ENCODE measurements at places on chromosomes 7 and 10. TPM values are rescaled to one million over a fixed set of nuclear protein-coding genes. Genes with fewer than 3 reads are reported as not detected.

- DNase-seq, result no peak
Measured at GRCh38 chr10:71648933-71649320, 70.7 kb downstream of the C10orf105 start.

DNA sequence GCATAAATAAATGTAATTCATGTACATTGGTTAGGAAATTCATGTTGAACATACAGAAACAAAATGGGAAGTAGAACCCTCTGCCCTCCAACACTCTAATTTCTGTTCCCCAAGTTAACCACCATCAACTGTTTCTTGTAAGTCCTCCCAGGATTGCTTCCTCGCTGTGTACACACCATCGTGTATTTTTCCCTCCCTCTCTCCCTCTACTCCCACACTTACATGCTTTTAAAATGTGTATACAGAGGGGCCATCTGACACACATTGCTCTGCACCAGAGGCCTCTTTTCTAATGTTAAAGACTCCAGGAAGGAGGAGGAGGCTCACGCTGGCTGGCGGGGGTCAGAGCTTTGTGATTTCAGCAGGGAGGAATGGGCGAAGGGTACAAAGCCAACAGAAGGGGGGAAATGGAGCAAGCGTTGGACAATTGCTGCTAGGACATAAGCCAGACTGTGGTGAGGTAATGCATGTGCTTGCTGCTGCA is 1.9 kb upstream of the EPHA1 start:
- no peak for DNase-seq

GRCh38 chr10:127071126-127071525 is 125.3 kb downstream of the INSYN2A start:
- DNase-seq, result no peak

GRCh38 chr7:129950191-129950932 is 2.4 kb downstream of the UBE2H start:
- peak; percentile 38 for DNase-seq

- DNase-seq, result no peak
Measured at GRCh38 chr10:70879207-70879606, 9.2 kb downstream of the PCBD1 start.

- no peak for DNase-seq
Measured at GRCh38 chr7:101555269-101555920, 73.7 kb downstream of the MYL10 start.

DNA sequence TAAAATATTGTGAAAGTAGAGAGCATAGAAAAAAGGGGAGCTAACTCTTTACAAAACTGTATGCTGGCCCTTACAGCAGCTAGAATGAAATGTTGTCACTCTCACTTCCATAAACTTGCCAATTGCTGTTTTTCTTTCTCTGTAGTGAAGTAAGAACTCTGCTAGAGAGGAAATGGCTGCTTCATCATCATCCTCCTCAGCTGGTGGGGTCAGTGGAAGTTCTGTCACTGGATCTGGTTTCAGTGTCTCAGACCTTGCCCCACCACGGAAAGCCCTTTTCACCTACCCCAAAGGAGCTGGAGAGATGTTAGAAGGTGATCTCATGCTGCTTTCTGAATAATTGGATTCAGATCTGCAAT is 7.6 kb upstream of the ASCC1 start:
- peak; percentile 34 for DNase-seq

- DNase-seq, result no peak
Measured at GRCh38 chr7:26397796-26398426, 106.2 kb downstream of the SNX10 start.

- DNase-seq, result no peak
Measured at GRCh38 chr10:91294134-91294906, 73.9 kb downstream of the PCGF5 start.

DNA sequence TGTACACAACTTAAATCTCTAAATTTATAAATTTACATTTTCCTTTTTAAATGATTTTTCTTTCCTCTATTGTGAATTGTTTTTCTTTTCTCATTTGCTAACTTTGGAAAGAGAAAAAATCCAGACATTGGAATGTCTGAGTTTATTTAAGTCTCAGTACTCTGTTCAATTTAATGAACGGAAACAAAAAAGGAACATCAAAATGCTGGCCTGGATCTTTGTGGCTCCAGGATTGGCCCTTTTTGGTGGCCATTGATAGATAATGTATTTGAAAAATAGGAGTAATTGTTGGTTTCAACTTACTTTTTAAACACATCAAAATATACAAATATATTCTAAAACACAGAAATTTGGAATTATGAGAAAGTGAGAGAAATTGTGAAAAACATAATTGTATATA is 336.0 kb downstream of the SUGCT start:
- DNase-seq, result no peak

- no peak for DNase-seq
Measured at GRCh38 chr7:31253532-31253931, 87.0 kb downstream of the NEUROD6 start.

DNA sequence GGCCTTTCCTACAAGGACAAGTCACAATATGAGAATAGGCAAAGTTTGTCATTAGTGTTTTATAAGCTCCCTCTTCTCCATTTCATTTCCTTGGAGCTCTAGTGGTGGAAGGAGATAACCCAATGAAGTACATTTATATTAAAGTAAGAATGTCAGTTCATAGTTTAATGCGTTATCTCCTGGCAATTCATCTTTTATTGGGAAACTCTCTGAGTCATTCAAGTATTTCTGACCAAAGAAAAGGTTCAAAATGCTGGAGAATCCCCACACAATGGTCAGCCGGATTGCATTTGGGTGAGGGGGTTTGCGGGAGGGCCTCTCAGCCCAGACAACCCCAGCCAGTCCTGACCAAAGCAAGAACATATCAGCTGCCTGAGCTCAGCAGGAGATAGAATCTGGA is 321.5 kb upstream of the NRP1 start:
- no peak for DNase-seq

- DNase-seq, result no peak
Measured at GRCh38 chr10:58179238-58179637, 88.5 kb downstream of the IPMK start.

GRCh38 chr7:27133409-27134231 is 3.1 kb upstream of the HOXA4 start:
- DNase-seq, result no peak

- peak; percentile 77 for DNase-seq
Measured at GRCh38 chr10:30502266-30503060, 68.5 kb downstream of the MAP3K8 start.

DNA sequence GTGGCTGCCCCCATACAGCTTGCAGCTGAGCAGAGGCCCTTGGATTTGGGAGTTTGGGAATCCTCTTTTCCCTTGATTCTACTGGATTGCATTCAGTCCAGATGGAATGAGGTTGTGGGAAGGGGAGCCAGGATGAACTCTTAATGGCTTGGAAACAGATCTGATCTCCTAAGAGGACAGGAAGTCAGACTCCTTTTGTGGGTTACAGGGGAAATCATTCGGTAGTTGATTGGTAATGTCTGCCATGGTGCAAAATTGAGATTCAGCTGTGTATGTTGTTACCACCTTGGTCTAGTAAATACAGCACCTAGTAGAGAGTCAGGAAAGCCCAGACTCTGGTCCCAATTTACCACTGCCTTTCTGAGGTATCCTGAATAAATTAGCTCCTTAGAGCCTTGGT is 144.2 kb upstream of the TNRC18 start:
- DNase-seq, result no peak

- no peak for DNase-seq
Measured at GRCh38 chr7:87213252-87213651, 6.3 kb downstream of the TMEM243 start.

DNA sequence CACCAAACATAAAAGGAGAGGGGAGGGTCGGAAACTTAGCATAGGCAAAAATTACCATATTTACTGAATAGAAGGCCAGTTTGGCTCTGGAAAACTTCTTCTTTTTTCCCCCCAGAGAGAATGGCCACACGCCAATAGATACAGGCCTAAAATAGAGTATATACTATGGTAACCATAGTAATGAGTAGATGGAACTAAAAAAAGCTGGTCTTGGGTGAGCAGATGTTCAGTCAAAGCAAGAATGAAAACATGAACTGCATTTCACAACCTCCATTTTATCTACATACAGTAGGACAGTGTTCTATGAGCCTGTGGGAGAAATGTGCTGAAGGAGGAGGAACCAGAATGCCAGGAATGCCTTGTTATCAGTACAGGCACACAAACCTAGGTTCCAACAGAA is 141.7 kb upstream of the SEMA3A start:
- DNase-seq, result no peak

GRCh38 chr10:8114741-8115617 is 60.5 kb downstream of the GATA3 start:
- no peak for DNase-seq

DNA sequence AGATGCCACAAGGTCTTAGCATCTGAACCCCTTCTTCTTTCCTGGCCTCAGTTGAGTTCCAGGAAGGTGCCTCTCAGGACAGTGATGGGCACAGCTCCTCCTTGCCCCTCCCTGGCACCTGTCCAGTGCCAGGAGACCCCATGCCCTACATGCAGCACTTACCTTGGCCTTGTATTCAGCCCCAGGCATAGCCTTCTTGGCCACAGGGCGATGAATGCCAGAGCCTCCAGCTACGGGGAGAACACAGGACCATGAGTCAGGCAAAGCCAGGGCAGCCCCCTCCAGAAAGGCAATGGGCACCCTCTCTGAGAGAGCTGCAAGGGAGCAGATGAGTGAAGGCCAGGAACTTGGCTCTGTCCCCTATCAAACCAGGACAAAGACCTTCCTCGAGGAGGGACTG is 24.3 kb upstream of the FRAT2 start:
- peak; percentile 20 for DNase-seq

DNA sequence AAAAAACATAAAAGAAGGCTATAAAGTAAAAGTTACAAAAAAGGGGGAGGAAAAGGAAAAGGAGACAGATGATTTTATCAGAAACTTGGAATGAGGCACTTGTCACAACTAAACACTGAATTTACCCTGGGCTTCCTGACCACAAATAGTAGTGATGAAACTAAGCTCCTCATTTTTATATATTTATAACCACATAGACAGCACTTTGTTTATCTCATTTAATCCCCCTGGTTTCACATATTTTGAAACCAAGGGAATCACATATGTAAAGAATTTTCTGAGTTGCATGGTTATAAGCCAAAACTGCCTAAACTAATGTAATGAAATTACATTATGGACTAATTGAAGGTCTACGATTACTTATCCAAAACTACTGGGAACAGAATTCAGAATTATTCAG is 39.6 kb upstream of the MET start:
- no peak for DNase-seq

- no peak for DNase-seq
Measured at GRCh38 chr7:90165724-90166123, 11.5 kb downstream of the STEAP1 start.

- no peak for DNase-seq
Measured at GRCh38 chr10:103533827-103534226, 40.3 kb downstream of the NEURL1 start.

DNA sequence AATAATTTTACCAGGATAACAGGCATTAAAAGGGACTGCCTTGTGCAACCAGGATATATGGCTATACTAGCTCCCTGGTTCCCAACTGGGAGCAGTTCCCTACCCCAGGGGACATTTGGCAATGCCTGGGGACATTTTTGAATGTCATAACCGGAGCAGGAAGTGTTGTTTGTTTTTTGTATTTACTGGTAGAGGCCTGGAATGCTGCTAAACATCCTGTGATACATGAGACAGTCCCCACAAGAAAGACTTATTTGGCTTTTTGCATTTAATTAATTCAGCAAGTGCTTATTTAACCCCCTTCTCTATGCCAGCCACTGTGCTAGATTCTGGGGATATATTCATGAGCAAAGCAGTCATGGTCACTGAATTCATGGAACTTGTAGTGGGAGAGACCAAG is 181.2 kb downstream of the BBS9 start:
- no peak for DNase-seq

GRCh38 chr10:6401558-6402348 is 178.3 kb downstream of the PRKCQ start:
- DNase-seq, result peak; percentile 85

DNA sequence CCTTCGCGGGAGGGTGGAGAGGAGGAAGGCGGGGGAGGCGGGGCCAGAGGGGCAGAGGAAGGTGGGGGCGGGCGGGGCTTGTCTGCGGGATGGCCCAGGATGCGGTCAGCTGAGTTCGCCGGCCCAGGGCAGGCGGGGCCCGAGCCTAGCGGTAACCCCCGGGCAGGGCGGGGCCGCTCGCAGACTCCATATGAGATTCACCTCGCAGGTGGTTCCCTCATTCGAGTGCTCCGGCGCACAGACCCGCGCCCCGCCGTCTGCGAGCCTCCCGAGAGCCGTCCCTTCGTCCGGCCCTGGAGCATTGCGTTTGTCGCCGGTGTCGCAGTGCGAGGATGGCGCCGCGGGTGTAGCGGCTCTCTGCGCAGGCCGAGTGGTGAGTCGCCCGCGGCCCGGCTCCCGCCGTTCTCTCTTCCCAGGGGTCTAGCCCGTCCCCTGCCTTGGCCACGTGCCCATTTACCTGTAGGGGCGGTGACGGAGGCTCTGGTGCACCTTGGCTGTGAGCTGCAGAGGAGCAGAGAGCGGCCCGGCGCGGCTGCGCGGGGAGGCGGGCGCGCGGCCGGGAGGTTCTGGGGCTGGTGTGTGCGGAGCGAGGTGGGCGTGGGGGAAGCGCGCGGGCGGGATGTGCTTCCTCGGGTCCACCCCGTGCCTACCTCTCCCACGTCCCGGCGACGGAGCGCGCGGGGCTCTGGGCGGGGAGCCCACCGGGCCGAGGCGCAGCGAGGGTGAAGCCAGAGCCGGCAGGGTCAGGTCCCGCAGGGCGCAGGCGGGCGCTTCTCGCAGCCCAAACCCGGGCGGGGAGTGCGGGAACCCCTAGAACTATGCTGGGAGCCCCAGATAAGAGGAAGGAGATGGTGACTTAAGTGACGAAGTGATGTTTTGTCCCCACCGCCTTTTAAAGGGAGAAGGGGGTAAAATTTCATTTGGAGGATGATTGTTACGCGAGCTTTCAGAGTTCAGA is at the start of gene UPP1:
UPP1 (plus strand) TSS at position 220 of the 958 bp plus-strand sequence. CDS start 5,519 bp downstream, outside the sequence.
- DNase-seq, result peak; percentile 90

DNA sequence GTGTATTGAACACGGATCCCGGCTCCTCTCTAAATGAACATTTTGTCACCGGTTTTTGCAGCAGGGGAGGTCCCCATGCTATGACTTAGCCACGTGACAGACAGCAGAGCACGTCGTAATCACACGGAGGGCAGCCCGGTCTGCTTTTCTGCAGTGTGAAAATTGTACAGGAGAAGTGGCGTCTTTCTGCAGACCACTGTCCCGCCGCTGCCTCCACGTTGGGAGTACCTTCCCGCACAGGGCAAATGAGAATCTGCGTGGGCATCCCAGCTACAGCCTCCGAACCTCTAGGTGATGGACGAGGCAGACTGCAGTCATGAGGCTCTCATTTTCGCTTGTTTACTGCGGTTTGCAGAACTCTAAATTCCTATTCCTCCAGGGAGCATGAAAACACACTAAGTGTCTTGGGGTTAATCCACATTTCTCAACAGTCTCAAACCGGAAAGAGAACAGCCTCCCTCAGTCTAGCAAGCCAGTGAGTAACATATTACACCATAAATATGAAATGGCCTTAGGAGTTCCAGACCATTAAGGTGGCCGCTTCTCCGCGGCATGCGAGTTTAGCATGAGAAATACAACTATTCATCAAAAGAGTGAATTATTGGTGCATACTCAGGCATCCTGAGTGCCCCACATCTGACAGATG is 89.8 kb downstream of the TCERG1L start:
- no peak for DNase-seq

Gene PDE6C
- not detected for total RNA-seq

Gene LRRTM3
- total RNA-seq, result not detected

Gene TBX20
- not detected for total RNA-seq

Gene TMEM176A
- total RNA-seq, result not detected

Gene UCMA
- total RNA-seq, result not detected

Gene FAM170B
- total RNA-seq, result not detected

Gene SLC39A12
- not detected for total RNA-seq

Gene RHOBTB1
- 1.1 TPM for total RNA-seq

Gene ARHGEF35
- total RNA-seq, result 4.2 TPM

Gene PNLIPRP3
- total RNA-seq, result not detected

Gene CNPY1
- total RNA-seq, result not detected

Gene GLI3
- total RNA-seq, result not detected

Gene ZNF804B
- not detected for total RNA-seq

Gene POLR3A
- 18.4 TPM for total RNA-seq

Gene ZNF365
- 0.17 TPM for total RNA-seq
